ENCODE measurements at places on chromosomes 16 and 17.

DNA sequence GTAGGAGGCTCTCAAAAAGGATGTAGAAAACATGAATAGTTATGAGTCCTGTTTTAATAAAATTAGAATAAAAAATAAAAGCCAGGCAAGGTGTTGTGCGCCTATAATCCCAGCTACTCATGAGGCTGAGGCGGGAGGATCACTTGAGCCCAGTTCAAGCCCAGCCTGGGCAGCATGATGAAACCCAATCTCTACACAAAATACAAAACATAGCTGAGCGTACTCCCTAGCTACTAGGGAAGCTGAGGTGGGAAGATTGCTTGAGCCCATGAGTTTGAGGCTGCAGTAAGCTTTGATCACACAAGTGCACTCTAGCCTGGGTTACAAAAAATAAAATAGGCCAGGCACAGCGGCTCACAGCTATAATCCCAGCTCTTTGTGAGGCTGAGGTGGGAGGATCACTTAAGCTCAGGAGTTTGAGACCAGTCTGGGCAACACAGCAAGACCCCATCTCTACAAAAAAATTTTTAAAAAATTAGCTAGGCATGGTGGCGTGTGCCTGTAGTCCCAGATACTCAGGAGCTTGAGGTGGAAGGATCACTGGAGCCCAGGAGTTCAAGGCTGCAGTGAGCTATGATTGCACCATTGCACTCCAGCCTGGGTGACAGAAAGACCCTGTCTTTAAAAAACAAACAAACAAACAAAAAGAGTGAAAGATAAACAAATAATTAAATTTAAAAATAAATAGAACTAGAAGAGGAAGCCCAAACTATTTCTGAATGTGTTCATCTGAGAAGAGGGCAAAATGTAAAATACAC lies 17.2 kb upstream of the PRM1 start:
- no peak for DNase-seq

DNA sequence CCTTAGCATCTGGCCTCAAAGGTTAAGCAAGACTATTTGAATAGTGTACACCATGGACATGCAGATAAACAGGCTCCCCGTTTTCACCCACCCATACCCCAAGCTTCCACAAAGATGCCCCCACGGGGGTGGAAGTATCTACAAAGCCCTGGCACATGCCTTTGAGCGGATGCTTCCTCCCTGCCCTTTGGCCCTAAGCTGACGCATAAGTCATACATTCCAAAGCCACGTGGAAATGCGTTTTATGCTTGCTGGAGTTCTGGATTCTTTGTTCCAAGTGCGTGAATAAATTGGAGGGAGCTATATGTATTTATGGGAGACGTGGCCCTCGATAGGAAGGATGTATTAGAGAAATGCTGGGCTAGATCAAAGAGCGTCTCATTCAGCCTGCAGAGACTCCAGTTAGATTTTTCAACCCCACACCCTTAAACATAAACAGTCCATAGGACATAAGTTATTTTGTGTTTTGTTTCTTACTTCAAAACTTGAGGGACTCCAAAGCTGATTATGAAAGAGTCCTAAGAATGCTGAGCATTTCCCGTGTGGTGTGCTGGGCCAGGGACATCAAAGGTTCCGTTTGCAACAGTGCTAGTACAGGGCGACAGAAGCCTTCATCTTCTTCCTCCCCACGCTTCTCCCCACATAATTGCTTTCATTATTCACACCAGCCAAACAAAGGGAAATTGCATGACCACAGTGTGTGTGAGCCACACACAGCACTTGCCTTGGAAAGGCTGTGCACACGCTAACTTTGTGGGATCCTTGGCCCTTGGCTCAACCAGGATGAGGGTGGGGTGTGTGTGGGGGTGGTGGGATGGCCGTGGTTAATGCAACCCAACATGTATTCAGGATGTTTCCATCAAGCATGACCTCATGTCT lies 73.6 kb downstream of the WIPI1 start:
- DNase-seq: peak; percentile 31

DNA sequence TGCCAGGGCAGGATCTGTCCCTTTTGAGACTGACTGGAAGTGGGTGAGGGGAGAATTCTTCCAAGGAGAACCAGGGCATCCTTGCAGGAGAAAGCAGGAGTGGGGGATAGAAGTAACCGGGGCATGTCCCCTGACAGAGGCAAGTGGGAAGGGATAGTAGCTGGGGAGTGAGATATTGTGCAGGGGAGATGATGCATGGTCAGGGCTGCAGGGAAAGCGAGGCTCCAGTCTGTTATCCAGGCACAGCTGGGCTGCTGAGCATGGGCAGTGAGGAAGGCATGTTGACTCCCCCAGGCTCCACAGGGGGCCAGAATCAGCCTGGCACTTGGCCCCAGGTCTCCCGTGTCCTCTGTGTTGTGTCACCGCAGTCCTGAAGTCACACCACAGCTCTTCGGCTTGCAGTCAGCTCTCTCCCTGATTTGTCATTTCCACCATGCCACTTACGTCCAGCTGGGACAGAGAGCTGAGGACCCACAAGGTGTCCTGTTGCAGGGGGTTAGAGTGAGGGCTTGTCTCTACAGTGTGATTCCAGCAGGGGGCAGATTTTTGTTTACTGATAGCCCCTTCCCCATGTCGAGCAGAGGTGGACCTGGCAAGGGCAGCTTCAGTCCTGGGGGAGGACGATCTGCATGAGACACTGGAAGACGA lies 40.9 kb downstream of the B9D1 start:
- no peak for DNase-seq

DNA sequence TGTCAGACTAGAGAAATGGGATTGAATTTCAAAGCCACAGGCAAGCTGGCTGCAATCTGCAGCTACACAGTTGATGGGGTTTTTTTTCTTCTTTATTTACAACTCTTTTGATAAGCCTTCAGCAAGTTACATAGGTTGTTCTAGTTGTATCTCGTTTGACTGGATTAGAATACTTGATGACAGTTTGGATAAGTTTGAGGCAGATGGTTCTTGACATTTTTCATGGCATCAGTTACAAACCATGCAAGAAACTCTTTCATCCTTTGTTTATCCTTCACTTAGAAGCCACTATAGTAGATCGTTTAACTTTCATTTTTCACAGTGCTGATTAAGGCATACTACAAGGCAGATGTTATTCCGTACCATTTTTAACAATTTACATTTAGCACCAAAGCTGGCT lies 238.9 kb downstream of the TOX3 start:
- DNase-seq: no peak
